ENCODE measurements at places on chromosomes 13 and 19.

DNA sequence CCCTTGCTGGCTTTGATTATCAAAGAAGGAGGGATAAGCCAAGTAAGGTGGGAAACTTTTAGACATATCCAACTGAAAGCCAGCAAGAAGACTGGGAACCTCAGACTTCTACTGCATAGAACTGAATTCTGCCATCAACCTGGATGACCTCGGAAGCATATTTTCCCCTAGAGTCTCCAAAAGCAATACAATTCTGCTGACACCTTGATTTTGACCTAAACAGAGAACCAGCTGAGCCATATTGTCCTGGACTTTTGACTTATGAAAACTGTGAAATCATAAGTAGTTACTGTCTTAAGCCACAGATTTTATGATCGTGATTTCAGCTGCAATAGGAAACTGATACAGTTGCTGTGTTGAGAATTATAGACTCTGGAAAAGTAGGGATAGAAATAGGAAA lies 227.6 kb downstream of the PCDH20 start:
- DNase-seq, result no peak

DNA sequence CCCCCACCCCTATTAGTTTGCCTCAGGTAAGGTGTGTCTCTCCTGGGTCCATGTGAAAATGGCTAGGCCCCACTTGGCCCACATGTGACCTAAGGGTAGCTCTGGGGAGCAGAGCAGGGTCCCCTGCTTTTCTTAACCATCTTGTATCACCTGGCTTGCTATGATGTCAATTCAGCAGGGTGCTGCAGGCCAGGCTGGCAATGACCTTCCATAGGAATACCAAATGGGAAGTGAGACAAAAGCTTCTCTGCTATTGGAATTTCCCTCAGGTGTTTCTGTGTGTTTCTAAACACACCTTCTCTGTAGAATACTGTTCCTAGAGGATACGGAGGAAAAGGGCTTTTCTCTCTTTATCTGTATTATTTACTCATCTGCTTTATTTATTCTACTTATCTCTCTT lies 35.7 kb upstream of the DACH1 start:
- DNase-seq, result no peak

GRCh38 chr19:36256853-36257519 lies 42.1 kb downstream of the ZNF146 start:
- no peak for DNase-seq

- no peak for DNase-seq
Observed at GRCh38 chr13:62721893-62722292, 1306.2 kb upstream of the PCDH20 start.
